ENCODE measurements at places on chromosomes 6 and 20.
A peak's percentile ranks its signal among the peaks of the same experiment; 100 is the strongest.

GRCh38 chr20:49186535-49187329 lies 1.4 kb downstream of the STAU1 start:
- peak; percentile 69 for DNase-seq

DNA sequence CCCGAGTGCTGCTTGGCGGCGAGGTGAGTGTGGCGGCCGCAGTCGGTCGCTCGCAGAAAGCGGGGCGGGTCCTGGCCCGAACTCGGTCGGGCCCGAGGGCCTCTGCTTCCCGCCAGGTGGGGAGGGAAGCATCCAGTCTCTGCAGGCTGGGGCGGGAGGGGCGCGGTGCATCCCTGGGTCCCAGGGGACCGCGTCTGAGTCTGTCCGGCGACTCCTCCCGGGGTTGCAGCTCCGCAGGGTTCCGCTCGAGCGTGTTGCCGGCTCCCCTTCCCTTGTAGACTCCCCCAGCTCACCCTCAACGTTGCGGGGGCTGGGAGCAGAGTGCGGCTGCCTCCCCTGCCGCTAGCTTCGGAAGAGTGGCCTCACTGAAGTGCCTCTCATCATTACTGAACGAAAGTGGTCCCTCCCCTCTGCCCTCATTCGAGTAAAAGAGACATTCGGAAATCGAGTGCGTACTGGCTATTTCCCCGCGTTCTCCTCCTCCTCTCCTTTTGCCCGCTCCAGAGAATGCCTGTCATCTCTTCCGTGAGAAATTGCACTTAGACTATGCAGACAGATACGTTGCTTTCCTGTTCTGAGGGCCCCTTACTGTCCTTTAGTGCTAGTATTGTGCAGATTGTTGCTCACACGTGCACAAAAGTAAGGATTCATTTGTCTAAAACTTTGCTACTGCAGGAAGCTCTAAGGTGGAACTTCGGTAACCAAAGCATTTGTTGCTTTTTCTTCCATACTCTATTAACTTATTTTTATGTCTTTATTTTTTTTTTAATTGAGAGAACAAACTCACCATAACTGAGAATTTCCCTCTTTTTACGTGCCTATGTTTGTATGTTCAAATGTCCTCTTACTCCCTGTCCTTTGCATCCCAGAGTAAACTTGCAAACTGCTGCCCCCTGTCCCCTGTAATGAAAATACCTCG lies 751 bp downstream of the MAP3K4 start:
- peak; percentile 90 for DNase-seq

DNA sequence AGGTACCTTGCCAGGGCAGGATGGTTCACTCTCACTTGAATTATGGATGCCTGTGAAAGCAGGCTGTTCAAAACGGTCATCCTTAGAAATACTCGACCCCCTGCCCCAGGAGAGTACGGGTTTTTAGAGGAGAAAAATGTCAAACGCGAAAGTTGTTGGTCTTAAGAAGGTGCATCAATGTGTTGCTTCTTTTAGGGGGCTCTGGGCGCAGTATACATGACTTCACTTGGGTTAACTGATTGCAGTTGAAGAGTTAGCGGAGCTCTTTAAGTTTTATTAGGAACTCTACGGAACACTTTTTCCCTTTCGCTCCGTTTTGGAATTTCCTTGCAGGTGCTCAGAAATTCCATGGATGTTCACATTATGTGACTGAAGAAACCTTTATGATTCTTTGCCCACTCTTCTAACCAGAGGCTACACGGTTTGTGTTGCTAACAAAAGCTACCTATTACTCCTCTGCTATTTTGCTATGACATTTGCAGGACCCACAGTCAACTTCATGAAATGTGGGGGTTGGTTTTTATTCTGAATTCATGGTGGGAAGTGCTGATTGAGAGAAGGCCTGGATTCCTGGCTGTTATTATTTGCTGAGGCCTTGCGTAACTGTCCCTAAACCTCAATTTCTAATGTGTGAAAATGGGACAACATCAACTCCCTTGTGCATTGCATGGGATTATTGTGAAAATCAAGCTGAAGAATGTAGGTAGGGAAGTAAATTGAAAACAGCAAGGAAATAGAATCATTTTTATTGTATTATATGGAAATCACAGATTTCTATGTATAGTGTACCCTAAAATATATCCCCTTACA lies 845 bp downstream of the ENPP1 start:
- DNase-seq, result no peak

- DNase-seq, result no peak
These were observed 6.9 kb upstream of the CD93 start for GRCh38 chr20:23092861-23093495.

- no peak for DNase-seq
These were observed 678.6 kb downstream of the MAFB start for GRCh38 chr20:40010483-40010882.

DNA sequence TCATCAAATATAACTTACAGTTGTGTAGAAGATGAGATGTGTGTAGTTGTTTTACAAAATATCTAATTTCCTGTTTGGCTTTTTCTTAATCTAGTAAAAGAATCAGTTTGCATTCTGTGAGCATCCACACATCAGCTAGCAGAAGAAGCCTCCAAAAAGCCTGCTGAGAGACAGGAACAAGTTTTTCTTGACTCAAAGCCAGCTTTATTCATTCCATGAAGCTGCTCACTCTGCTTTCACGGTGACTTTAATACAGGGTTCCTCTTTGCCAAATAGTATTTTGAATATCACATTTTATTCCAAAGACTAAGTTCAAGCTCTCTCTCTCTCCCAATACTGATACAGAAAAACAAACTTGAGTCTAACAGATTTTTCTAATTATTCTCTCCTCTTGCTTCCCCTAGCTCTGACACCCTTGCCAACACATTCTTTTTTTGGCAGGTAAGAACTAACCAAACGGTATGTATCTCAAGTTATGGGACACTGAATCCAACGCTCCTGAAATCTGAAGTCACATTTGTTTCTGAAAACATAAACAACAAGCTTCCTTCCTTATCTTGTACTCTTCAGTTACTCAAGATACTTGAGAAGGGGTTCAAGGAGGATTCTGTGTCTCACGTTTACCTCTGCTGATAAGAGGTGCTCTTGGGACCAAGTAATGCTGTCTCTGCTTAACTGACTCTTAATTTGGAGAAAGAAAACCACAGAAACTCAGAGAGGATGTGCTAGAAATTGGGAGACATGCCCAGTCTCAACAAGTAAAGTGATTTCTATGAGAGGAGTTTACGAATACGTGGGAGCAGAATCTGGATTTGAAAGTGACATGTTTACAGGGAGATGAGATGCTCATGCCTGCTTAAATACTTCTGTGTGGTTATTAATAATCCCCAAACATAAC lies 184.2 kb upstream of the SPTLC3 start:
- peak; percentile 12 for DNase-seq

DNA sequence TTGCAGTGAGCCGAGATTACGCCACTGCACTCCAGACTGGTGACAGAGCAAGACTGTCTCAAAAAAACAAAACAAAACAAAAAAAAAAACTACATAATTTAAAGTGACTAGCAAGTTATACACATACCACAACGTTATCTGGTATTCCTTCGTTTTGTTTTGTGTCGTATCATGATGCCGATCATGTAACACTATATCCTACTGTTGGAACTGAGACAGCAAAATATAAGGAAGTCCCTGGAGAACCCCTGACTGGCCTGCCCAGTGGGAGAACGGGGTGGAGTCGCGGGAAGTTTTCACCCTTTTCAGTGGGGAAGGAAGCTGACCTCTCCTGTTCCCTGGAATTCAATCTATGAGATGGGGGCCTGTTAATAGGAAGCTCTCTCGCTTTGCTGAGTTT lies 15.1 kb downstream of the SOX4 start:
- no peak for DNase-seq

DNA sequence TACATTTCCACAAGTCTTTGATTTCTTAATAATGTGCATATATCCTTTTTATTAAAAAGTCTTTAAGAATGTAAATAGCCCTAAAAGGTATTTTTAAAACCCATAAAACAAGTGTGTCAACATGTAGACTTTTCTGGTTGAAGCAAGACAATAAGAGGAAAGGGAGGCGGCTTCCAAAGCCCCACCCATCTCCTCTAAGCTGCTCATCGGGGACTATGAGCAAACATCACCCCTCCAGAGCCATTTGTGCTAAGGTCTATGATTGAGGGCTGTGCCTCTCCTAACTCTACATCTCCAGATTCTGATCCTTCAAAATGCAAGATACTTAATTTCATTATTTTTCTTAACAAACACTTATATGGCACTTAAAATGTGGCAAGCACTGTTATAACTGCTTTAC lies 2.5 kb upstream of the NAA20 start:
- no peak for DNase-seq

GRCh38 chr6:27143474-27144026 lies 104.0 kb upstream of the PRSS16 start:
- no peak for DNase-seq

- DNase-seq, result no peak
These were observed 6.1 kb downstream of the SLC26A8 start for GRCh38 chr6:36018339-36018738.

- no peak for DNase-seq
These were observed 279.2 kb upstream of the FERMT1 start for GRCh38 chr20:6401893-6402557.

DNA sequence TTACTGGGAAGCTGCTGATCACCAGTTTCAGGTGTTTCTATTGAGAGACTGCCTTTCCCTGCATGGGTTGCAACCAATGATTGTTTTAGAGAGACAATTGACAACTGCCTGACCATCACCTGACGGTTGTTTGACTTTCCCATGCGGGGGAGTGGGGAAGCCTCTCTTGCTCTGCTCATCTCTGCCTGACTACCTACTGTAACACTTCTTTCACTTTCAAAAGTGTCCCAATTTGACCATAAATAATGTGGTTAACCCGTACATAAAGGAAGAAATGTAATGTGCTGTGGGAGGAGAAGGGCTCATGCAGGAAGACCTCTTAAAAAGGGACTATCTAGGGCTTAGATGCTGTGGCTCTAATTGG lies 122.1 kb upstream of the PHACTR1 start:
- DNase-seq, result no peak

DNA sequence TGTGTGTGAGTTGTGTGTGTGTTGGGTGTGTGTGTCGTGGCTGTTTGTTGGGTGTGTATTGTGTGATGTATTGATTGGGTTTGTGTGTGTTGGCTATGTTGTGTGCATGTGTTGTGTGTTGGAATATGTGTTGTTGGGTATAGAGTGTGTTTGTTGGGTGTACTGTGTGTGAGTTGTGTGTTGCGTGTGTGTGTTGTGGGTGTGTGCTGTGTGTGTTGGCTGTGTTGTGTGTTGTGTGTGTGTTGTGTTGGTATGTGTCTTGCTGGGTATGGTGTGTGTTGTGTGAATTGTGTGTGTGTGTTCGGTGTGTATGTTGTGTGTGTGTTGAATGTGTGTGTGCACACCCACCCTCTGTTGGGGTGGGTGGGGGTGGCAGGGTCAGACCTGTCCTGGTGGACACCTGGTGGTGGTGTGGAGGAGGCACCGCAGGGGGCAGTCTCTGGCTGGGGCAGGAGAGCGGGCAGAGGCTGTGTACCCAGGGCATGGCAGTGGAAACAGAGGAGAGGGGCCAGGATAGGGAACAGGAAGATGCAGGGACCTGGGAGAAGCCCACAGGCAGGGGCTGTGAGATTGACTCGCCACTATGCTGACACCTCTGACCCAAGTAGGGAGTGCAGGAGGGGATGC lies 25.5 kb upstream of the PXDC1 start:
- no peak for DNase-seq

DNA sequence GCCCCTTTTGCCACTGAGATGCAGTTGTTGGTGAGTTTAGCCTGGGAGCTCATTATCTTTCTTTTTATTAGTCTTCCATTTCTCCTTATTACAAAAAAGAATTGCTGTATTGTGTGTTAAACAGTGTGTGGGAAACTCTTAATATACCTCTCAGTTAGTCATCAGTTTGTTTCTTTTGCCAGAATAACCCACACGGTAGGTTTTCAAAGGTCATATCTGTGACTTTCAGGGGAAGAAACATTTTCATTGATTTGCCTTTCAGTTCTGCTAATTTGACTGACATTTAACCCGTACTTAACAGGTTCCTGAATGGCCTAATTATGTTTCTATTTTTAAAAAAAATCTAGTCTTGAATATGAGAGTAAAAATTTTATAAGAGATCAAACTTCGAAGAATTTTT lies 145.3 kb downstream of the KHDC1L start:
- DNase-seq, result no peak

DNA sequence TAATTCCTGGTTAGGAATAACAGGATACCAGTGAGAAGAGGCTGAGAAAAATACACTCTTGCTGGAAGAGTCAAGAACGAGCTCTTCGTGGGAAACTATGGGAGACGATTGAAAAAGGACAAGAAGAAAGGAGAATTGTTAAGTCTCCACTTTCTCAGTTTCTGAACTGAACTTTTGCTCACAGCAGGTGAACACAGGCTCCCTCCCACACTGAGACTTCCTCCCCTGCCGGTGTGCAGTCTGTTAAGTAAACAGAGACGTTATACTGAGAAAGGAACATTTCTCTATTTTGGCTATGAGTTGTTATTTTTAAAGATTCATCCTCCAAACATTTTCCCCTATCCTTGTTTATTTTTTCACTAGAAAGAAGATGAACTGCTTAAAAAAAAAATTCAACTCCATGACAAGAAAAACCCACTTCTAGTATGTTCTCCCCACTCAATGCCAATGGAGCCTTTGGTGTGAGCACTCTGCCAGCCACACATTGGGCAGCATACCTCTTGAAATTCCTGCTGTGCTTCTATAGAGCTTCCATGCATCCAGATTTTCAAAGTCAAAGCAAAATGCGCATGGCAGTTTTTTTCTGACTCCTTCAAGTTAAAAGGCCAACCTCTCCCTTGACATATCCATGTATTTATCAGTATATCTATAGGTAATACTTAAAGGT lies 250.5 kb downstream of the ESR1 start:
- DNase-seq, result no peak

GRCh38 chr20:45181639-45182038 lies 6.9 kb downstream of the PI3 start:
- DNase-seq, result no peak

DNA sequence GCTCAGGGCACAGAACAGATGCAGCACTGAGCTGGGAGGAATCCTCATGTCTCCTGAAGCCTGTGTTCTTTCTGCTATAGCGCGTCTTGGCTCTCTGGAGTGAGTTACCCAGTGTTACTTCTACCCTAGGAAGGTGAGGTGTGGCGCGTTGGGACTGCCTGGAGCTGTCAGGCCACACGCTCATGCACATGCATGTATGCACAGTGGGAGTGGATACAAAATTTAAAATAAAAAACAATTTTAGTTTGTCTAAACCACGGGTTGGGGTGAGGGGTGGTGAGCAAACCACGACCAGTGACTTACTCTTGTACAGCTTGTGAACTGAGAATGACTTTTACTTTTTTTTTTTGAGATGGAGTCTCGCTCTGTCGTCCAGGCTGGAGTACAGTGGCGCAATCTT lies 298.6 kb upstream of the SUPT3H start:
- no peak for DNase-seq

GRCh38 chr6:142822383-142822782 lies 122.6 kb downstream of the HIVEP2 start:
- no peak for DNase-seq

DNA sequence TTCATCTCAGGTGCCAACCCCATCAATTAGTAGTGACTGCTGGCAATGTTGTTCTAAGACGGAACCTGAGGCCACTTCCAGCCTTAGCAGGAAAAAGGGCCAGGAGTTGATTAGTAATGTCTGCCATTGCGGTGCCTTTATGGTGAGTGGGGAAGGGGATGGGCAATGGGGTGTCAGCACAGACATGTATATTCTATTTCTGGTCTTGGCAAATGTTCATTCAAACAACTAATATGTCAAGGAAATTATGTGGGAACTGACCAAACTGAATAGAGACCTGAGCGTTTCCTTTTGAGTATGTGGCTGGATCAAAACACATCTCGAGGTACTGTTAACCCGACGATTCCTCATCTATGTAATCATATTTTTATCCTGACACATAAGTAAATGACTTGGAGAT lies 34.6 kb upstream of the BMP2 start:
- DNase-seq, result no peak

GRCh38 chr20:2130683-2131082 lies 29.1 kb downstream of the STK35 start:
- no peak for DNase-seq

- no peak for DNase-seq
These were observed 66.1 kb downstream of the AFG1L start for GRCh38 chr6:108360919-108361311.

Data from pons (tissue), 1 donor.